ENCODE measurements at places on chromosomes 5 and 9.

- no peak for DNase-seq
Measured at GRCh38 chr9:95067897-95068296, 249.6 kb downstream of the FANCC start.

DNA sequence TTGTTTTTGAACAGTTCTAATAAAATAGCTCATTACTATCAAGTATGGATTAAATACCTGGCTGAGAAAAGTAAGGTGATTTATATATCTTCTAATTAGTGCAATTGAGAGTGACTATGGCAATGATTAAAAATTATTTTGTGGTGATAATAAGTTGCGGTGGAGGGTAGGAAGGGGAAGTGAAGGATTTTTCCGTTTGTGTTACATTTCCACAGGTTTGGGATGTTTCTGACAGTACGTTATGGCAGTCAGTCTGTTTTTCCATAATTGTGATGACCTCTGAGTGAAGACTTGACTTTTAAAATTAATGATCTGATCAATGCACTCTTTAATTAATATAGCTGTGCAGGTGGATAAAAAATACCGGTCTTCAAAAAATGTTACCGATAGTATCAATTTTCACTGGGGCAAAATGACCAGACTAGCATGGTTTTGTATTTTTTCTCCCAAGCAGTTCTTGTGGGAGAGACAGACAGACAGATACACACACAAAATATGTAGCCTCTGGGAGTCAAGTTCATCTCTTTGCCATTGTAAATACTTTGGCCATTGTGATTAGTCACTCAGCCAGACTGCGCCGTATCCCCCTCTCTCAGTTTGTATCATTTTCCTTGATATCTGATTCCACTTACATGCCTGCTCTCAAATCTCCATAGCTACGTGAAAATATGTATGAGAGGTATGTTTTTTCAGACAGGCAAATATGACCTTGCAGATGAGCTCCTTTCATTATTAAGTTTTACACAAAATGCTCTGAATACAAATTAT lies 60.2 kb downstream of the ARHGAP26 start:
- no peak for DNase-seq

DNA sequence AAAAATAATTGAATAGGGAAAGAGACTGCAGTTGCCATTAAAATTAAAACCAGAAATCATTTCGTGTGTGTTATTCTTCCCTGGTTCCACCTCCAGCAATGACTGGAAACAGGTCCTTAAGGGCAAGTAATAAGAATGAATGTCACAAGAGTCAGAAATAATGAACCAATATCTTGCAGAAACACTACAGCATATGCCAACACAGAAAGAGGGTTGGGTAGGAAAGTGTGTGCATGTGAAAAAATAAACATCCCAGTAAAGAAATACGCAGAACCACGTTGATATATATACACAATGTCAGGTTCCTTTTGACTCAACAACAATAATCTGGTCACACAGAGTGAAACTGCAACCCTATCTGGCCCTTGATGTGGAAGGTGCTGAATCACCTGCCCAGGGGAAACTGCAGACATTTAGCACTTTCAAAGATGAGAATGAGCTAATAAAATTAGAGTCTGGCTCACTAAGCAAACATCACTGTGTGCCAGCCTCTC lies 15.0 kb downstream of the HMHB1 start:
- no peak for DNase-seq

GRCh38 chr9:134895567-134895907 lies 14.9 kb downstream of the FCN2 start:
- no peak for DNase-seq

GRCh38 chr9:118395415-118395814 lies 691.2 kb downstream of the TLR4 start:
- DNase-seq: no peak

DNA sequence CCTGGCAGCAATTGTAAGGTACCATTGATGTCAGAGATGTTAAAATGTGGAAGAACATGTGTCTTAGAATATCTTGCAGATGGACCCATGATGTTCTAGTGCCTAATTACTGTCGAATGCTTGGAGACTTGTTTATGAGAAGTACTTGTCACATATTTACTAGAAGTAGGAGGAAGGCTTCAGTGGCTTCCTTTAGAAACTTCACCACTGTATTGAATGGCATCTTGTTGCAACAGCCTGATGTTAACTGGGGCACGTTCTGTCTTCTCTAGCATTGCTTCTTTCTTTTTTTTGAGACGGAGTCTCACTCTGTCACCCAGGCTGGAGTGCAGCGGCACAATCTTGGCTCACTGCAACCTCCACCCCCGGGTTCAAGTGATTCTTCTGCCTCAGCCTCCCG lies 16.5 kb downstream of the UGCG start:
- no peak for DNase-seq

DNA sequence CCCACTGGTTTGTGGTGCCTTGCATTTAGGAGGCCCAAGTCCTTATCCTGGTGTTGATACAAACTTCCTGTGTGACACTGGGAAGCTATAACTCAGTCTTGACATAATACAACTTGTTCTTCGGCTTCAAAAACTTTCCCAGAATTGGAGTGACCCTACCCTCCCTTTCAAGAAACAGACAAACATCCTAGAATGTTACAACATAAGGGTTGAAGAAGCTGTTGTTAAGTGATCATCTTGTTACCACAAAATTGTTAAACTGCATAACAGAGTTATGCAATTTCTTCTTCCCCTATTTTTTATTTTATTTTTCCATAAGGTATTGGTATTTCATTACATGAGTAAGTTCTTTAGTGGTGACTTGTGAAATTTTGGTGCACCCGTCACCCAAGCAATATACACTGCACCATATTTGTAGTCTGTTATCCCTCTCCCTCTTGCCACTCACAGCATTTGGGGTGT lies 21.3 kb downstream of the TLR4 start:
- no peak for DNase-seq
